ENCODE measurements at places on chromosomes 4 and X.

DNA sequence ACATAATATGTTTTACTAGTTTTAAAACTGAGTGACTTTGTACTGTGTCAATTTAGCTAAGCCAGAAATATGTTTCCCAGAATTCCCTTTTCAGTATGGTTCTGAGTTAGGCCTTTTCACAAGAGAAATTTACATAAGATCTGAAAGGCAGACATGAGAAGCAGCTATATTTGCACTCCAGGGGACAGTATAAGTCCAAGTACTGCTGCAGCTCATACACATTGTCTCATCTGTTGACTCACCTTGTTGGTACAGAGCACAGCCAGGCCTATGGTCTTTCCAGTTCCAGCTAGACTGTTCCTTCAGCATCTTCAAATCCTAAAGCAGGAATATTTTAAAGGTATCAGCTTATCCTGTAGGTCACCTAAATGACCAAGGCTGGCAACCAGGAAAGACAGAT, 53.5 kb downstream of the BMP3 start:
- no peak for DNase-seq

- no peak for DNase-seq
These were observed 678 bp downstream of the BMP3 start for GRCh38 chr4:81030981-81031791.

GRCh38 chr4:187865914-187866313, 129.7 kb upstream of the ZFP42 start:
- DNase-seq, result no peak

DNA sequence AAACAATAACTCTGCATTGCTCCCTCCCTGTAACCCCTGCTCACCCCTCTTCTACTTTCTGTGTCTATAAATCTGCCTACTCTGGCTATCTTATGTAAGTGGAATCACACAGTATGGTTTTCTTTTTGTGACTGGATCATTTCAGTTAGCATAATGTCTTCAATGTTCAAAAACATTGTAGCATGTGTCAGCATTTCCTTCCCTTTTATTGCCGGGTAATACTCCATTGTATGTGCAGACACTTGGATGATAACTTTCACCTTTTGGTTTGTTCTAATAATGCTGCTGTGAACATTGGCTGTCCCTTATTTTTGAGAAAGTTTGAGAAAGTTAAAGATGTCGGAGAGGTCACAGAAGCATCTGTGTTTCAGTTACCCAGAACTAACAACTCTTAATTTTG, 60.6 kb upstream of the TLR2 start:
- DNase-seq, result no peak

GRCh38 chrX:31136144-31136611, 64.3 kb upstream of the FTHL17 start:
- DNase-seq, result no peak
